ENCODE measurements at places on chromosomes 11 and 22.

GRCh38 chr11:9203691-9204311 lies 61.3 kb downstream of the DENND5A start:
- no peak for DNase-seq

GRCh38 chr11:124331873-124332272 lies 11.9 kb upstream of the OR8D2 start:
- no peak for DNase-seq

- no peak for DNase-seq
Observed at GRCh38 chr22:30565341-30565740, 9.1 kb downstream of the GAL3ST1 start.

DNA sequence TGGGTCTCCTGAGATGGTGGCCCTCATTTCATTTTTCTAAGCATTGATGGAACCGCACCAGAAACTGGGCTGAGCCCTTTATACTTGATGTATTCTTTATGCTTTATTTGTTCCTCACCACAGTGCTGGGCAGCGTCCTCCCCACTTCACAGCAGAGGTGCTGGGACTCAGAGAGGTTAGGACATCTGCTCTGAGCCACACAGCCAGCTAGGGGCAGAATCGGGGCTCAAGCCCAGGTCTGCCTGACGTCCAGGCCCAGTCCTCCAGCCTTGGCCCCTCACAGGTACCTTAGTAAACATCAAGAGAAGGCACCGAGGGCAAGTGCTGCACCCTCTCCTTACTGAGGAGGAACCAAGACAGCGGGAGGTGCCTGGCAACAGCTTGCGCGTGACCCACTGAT lies 20.2 kb upstream of the SHISAL1 start:
- DNase-seq, result no peak

Measured in AML-193 (cell line).